ENCODE measurements at places on chromosomes 13 and 19. TPM values are rescaled to one million over a fixed set of nuclear protein-coding genes. Genes with fewer than 3 reads are reported as not detected.

KLK3 gene
- not detected for total RNA-seq

NCAN gene
- 0.23 TPM for total RNA-seq

GRCh38 chr13:59358014-59358413 lies 805.7 kb downstream of the DIAPH3 start:
- no peak overlapping the region for H3K27ac ChIP-seq
- H3K4me1 ChIP-seq, result peaks cover 2% of the 10 kb centered on the region

DNA sequence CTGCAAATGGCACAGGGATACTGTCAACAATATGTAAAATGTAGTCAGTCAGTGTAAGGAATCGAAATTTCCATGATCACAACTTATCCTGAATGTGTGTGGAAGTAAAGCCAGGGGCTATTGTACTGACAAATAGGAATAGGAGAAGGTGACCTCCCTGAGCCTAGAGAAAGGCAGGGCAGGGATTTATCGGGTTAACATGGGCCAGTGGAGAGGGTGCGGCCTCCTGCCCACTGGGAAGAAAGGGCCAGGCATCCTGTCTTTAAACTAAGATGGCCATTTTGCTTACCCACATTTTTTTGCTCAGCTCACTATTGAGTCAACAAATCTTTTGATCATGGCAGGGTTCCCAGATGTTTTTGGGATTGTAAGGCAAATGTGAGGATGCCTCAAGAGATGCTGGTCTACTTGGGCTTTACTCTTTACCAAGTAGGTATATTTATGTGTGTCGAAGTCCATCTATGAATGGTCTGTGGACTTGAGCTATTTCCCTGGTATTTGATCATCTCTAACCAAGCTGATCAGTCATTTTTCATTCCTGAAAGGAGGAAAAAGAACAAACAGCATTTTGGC lies 116.6 kb upstream of the RNF113B start:
- H3K36me3 ChIP-seq, result no peaks in the 10 kb centered on the region
- DNase-seq, result no peak
- no peak overlapping the region for H3K4me3 ChIP-seq
- H3K27me3 ChIP-seq, result no peaks in the 10 kb centered on the region
- no peak overlapping the region for H3K27ac ChIP-seq

- no peak for DNase-seq
- no peaks in the 10 kb centered on the region for H3K4me1 ChIP-seq
- H3K36me3 ChIP-seq, result no peaks in the 10 kb centered on the region
- no peak overlapping the region for H3K27ac ChIP-seq
- no peaks in the 10 kb centered on the region for H3K27me3 ChIP-seq
Observed at GRCh38 chr19:38193445-38193844, 30.6 kb downstream of the DPF1 start.

DNA sequence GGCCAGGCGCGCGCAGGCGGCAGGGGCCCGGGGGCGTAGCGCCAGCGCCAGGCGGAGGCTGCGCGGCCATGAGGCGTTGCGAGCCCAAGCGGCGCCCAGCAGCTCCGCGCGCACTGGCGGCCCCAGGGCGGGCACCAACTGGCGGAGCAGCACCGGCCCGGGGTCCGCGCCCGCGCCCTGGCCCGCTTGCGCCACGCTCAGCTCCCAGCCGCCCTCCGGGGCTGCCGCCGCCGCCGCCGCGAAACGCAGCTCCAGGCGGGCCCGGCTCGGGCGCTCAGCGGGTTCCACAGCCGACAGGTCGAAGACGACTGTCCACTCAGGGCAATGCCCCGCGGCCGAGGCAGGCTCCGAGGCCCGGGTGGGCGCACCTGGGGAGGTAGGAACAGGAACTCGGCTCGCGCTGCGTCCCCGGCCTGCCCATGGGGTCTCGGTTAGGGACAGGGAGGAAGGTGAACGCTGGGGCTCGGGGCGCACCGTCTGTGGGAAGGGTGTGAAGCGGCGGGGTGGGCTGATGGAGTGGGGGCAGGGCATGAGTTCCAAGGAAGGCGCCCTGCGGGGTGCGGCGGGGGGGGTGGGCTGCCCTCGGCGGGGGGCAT lies 26.8 kb downstream of the CERS1 start:
- no peaks in the 10 kb centered on the region for H3K27me3 ChIP-seq
- no peak overlapping the region for H3K4me3 ChIP-seq
- H3K36me3 ChIP-seq, result peaks cover 33% of the 10 kb centered on the region
- DNase-seq, result no peak
- H3K4me1 ChIP-seq, result peaks cover 4% of the 10 kb centered on the region

GRCh38 chr13:78712831-78713230 lies 53.9 kb upstream of the OBI1 start:
- no peak overlapping the region for H3K4me3 ChIP-seq
- peaks cover 4% of the 10 kb centered on the region for H3K27me3 ChIP-seq
- no peak for DNase-seq
- peaks cover 4% of the 10 kb centered on the region for H3K4me1 ChIP-seq
- no peaks in the 10 kb centered on the region for H3K36me3 ChIP-seq
- no peak overlapping the region for H3K27ac ChIP-seq

GRCh38 chr13:50948601-50949000 lies 39.0 kb downstream of the RNASEH2B start:
- no peak overlapping the region for H3K4me3 ChIP-seq
- H3K27me3 ChIP-seq, result no peaks in the 10 kb centered on the region
- H3K27ac ChIP-seq, result no peak overlapping the region
- H3K4me1 ChIP-seq, result no peaks in the 10 kb centered on the region
- no peak for DNase-seq
- peaks cover 77% of the 10 kb centered on the region for H3K36me3 ChIP-seq

All from activated T-helper 2 cell treated with anti-CD3 and anti-CD28 coated beads, Interferon-gamma antibody, Interleukin-2, Interleukin-4, amounts not matched to agents 10 μg/mL and 5 μg/mL and 100 μg/mL, durations not matched to agents 14 hours and 24 hours and 36 hours (primary cell).